ENCODE measurements at places on chromosomes 7 and 10.

DNA sequence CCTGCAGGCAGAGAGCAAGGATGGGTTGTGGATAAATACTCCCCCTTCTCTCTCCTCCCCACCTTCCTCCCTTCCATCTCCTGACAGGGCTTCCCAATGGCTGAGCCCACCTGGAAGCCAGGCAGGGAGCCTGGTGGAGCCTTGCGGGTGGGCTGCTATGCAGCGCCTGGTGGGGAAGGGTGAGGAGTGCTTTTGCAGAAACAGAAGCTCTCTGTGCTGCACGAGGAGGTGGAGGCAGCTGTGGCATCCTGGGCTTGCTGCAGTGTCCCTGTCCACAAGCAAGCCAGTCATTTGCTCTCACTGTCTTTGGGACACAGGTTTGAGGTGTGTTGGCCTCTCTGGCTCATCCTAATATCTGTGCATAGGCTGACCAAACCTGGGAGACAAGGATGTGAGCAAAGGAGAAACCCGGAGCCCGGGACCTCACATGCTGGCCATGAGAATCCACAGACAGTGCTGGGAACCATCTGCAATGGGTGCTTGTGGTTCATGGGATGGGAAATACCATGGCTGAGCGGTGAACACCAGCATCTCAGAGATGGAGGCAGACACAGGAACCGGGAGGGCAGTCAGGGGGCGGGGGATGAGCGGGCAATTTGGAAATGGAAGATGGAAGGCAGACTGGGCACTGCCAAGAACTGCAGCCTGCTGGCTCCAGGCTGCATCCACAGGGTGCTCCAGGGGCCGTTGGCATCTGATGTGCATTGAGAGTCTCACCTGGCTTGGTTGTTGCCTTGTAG is 364.2 kb downstream of the GLRX3 start:
- no peak for DNase-seq

GRCh38 chr7:8215648-8216333 is 46.2 kb downstream of the ICA1 start:
- DNase-seq, result no peak

GRCh38 chr7:27051451-27051850 is 44.3 kb downstream of the HOXA1 start:
- DNase-seq, result no peak

DNA sequence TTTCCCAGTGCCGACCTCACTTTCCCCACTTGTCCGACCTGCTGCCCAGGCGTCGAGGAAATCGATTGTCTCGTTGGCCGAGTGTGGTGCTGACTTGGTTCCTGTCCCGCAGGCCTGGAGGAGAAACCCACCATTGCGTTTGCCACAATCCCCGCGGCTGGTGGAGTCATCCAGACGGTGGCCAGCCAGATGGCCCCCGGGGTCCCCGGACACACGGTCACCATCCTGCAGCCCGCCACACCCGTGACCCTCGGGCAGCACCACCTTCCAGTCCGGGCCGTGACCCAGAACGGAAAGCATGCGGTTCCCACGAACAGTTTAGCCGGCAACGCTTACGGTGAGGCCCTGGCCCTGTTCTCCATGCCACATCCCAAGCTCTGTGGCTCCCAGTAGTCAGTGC is 14.5 kb upstream of the AP5Z1 start:
- DNase-seq, result no peak

DNA sequence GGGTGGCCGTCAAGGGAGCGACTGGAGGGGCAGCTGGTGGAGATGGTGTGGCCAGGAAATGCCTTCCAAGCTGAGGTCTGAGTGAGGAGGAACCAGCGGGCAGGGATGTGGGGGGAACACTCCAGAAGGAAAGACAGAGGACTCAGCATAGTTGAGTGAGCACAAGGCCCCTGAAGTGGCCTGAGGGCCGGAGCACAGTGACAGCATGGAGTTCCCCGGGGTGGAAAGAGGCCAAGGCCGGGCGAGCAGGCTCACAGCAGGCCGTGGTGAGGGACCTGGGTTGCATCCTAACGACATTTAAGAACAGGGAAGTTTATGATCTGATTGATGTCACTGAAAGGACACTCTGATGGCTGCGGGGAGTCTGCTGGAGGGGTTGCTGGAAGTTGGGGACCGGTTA is 48.0 kb downstream of the HTRA1 start:
- DNase-seq, result no peak

GRCh38 chr7:155490697-155491628 is 33.0 kb downstream of the EN2 start:
- DNase-seq, result peak; percentile 83

DNA sequence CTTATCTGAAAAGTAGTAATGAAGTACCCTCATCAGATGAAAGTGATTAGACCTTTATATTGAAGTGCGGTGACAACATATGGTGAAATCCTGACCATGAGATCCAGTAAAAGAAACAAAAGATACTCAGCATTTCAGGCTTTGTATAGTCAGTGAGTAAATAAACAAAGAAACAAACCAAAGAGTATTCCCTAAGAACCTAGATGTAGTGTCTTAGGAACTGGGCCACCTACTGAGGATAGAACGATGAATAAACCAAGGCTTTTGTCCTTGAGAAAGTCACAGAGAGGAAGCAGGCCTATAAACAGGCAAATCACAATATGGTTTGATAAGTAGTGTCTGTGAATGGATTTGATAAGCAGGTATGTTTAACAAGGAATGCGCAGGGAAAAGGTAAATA is 46.2 kb downstream of the ZNF277 start:
- no peak for DNase-seq

Data from HT-29 (cell line).